GM18507 (cell line): ENCODE measurements at places on chromosomes 5 and 9.

- DNase-seq, result no peak
Measured at GRCh38 chr9:122262073-122262472, 2.6 kb downstream of the RBM18 start.

- no peak for DNase-seq
Measured at GRCh38 chr9:70091572-70091971, 47.9 kb downstream of the MAMDC2 start.

- DNase-seq, result no peak
Measured at GRCh38 chr5:170874017-170874416, 12.2 kb downstream of the RANBP17 start.

DNA sequence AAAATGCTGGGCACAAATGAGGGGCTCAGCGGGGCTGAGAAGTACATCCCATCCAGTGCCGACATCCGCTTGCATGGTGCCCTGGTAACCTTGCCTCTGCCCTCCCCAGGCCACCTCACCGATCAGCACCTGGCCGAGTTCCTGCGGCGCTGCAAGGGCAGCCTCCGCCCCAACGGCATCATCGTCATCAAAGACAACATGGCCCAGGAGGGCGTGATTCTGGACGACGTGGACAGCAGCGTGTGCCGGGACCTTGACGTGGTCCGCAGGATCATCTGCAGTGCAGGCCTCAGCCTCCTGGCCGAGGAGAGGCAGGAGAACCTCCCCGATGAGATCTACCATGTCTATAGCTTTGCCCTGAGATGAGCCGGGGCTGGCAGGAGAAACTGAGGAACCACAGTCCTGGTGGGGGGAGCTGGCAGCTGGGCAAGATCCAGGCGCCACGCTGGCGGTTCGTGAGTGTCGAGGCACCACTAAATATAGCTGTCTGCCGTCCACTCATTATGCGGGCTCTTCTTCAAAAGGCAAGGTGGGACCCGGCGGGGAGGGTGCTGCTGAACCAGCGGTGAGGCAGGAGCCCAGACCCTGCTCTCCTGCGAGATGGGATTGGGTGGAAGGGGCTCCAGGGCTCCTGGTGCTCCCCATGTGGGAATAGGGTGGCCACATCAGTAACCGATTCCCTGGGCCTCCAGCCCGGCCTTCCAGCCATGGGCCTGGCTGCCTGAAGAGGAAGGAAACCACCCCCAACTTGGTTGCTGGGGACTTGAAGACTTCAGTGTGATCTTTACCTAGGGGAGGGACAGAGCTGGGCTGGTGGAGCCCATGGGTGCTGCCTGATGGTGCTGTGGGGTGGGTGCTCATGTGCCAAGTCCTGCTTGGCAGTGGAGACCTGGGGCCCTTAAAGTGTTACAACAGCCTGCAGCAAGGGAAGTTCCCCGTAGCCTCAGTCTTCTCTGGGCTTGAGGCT lies 6.6 kb downstream of the ASB6 start:
- DNase-seq, result no peak

DNA sequence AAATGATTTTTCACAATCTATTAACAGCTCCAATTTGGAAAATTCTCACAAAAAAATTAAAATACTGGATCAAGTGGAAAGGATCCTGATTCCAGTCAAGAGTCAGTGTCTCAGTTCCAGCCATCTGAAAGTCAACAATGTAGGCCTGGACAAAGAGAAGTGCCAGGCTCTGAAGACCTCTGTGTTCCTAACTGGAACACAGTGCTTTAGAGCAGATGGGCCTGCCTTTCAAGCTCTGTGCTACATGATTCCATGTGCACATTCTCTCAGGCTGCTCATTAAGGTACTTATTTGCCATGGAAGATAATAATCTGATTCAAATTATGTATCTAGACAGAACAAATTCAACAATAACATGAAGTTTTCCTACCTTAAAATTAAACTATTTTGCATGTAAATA lies 30.2 kb upstream of the ALDH1A1 start:
- DNase-seq, result no peak

GRCh38 chr5:101720033-101720432 lies 576.1 kb downstream of the SLCO4C1 start:
- no peak for DNase-seq

DNA sequence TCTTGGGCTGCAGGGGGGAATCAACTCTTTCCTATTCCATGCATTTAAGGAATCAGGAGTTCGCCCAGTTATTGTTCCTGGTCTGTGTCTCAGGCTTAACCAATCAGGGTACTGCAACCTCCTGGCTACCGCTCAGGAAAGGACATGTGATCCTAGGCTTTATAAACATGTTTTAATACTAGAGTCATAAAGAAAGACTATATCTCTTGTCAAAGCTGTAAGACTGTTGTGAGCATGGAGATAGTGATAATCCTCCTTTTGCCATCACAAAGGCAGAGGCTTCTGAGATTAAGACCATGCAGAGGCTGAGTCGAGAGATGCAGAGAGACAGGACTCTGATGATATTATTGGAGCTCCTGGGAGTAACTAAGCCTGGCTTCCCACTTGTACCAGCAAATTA lies 137.0 kb downstream of the YIPF5 start:
- DNase-seq, result no peak

GRCh38 chr5:142692321-142692894 lies 6.5 kb upstream of the FGF1 start:
- DNase-seq, result no peak

DNA sequence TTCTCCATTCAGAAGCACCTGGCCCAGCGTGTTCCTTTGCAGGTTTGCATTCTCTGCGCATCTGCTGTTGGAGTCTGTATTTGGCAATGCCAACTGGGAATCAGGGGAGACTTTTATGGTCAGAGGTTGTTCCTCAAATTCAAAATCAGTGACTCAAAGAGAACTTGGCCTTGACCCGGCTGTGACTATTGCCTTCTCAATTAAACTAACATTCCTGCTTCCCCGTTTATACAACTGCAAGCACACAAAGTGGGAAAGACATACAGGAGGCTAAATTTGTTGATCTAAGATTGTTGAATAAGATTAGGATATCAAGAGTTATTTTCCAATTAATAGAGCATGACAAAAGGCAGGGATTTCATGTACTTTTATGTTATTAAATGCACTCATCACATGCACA lies 402.4 kb upstream of the IRX2 start:
- DNase-seq, result no peak

DNA sequence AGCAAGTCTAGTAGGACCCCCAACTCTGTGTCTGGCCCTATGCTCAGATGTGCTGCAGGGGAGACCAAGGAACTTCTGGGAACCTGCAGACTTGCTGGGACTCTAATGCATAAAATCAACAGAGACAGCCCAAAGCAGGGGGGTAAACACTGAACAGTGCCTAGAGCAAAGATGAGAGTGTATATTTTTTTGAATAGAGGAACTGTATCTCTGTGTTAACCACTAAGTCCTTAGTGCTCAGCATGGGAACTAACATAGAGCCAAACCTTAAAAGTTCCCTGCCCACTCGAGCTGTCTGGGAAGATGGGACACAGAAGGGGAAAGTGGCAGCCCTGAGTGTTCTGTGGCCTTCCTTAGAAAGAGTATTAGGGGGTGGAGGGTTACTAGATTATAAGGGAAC lies 51.9 kb downstream of the C5orf15 start:
- DNase-seq, result no peak

- no peak for DNase-seq
Measured at GRCh38 chr5:66628561-66628960, 32.4 kb downstream of the MAST4 start.

GRCh38 chr9:99058964-99059921 lies 45.7 kb upstream of the TGFBR1 start:
- DNase-seq, result peak; percentile 33

- DNase-seq, result no peak
Measured at GRCh38 chr5:107594253-107595045, 76.3 kb downstream of the EFNA5 start.

- no peak for DNase-seq
Measured at GRCh38 chr5:95274011-95274410, 10.9 kb downstream of the MCTP1 start.

DNA sequence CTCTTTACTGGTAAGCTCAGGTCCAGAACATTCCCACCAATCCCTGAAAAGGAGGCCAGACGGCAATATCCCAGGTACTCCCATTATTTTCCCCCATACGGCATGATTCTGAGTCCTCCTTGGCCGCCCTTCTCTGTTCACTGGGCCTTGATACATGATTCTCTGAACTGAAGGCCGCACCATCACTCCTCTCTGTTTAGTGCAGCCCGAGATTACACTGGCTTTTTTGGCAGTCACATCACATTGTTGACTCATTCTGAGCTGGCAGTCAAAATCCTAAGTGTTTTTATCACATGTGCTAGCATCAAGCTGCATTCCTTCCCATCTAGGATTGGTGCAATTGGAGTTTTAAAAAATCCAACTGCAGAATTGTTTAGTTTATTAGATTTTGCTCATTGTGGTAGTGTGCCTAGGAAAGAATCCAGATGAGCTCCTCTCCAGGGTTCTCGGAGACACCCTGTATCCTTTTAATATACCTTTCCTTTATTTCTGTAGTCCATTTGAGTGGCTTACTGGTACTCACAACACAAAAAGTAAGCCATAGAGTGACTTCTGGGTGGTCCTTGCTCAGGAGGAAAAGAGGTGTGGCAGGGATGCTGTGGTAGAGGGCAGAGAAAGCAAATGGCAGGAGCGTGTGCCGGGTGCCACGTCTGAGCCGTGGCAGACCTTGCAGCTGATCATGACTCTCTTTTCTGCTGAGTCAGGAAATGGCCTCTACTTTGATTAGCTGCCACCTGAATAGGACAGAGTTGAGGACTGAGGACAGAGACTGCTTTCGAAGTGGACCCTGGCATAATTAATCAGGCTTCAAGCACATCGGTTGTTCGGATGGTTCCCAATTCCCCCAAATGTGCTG lies 121.1 kb upstream of the IL12B start:
- DNase-seq, result no peak

GRCh38 chr9:33192493-33193255 lies 25.5 kb upstream of the B4GALT1 start:
- DNase-seq, result no peak

- no peak for DNase-seq
Measured at GRCh38 chr9:131739959-131740648, at the start of gene RAPGEF1. Gene RAPGEF1 (minus strand): TSS chr9:131740076. CDS start chr9:131739830, 246 bp downstream.

- no peak for DNase-seq
Measured at GRCh38 chr5:128052780-128053179, 30.8 kb upstream of the SLC12A2 start.

DNA sequence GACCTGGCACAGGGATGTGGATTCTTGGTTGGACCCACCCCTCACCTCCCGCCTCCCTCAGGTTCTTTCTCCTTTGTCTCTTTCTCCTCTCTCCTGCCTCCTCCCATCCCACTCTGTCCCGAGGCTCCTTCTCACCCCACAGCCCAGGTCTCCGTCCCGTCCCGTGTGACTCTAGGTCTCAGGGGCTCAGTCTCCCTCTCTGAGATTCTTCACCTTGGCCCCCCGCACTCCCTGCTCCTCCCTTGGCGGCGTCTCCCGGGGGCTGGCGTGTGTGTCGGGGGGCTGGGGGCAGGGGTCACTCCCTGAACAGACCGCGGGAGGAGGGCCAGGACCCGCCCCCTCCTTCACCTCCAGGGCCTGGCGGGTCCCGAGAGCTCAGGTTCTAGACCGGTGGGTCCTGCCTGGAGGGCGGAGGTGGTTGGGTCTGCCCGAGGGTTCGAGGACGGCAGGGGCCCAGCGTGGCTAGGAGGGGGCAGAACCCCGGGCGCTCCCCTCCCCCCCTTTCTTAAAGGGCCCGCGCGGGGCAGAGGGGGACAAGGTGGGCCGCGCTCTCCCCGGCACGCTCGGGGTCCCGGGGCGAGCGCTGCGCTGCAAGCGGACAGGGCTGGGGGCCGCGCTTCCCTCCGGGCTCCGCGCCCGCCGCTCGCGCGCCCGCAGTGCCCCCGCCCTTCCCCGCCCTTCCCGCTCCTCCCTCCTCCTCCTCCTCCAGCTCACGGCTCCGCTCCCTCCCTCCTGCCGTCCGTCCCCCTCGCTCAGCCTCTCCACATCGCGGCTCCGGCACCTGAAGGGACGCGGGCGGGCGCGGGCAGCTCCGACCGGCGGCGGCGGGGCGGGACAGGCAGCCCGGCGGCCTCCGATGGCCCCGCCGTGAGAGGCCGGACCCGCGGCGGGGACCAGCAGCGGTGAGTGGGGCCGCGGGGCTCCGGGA lies at the start of gene PSD2:
PSD2 (plus strand) TSS at position 735 of the 928 bp plus-strand sequence. CDS start 13,633 bp downstream, outside the sequence.
- no peak for DNase-seq

DNA sequence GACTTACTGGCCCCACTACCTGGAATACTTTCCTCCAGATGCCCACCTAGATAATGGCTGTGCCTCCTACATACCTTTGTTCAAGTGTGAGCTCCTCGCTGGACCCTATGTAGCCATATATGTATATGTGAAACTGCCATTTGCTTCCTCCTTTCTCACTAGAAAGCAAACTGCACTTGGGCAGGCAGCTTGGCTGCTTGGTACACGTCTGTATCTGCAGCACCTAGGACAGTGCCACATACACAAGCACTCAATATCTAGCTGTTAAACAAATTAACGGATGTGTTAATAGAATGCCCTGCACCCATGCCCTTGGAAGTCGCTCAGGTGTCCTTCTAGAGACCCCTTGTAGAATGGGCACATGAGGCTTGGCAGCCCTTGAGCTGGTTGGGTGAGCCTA lies 301.5 kb downstream of the SEMA5A start:
- DNase-seq, result no peak

DNA sequence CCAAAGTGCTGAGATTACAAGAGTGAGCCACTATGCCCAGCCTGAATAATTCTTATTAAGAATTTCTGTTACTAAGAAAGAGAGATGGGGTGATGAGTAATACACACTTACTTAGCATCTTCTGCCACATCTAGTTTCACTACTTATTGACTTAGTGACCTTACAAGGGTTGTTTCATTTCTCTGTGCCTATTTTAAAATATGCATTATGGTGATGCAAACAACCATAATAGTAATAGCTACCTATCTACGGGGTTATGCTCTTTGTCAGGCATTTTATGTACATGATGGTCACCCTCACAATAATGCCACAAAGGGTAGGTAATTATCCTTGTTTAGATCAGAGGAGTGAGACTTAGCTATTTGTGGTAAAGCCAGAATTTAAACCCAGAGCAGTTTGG lies 499.0 kb upstream of the SGCD start:
- no peak for DNase-seq

- DNase-seq, result no peak
Measured at GRCh38 chr9:28215536-28216299, 642.4 kb upstream of the C9orf72 start.

- DNase-seq, result no peak
Measured at GRCh38 chr5:135494196-135494595, 41.6 kb downstream of the NEUROG1 start.

- no peak for DNase-seq
Measured at GRCh38 chr9:17772223-17772622, 193.4 kb downstream of the SH3GL2 start.

- DNase-seq, result no peak
Measured at GRCh38 chr5:132839426-132840301, 9.2 kb upstream of the SHROOM1 start.

DNA sequence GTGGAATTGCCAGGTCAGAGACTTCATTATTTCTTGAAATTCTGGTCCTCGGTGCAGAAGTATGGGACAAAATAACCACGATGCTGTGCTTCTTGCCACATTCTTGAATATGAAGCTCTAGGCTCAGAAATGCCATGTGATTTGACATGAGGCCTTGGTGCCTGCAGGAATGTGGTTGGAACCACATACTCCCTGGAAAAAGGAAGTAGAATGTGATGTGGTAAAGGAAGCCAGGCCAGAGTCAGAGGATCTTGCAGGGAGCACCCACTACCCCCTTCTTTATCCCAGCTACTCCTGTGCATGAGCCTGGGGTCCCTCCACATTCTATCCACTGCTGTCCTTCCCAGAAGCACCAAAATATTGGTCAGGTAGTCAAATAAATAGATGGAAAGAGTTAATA lies 80.9 kb downstream of the FOXD1 start:
- no peak for DNase-seq
